DMS79 treated with DMSO at 0.1 percent for 48 hours (cell line): ENCODE measurements at places on chromosomes 13 and 19.

DNA sequence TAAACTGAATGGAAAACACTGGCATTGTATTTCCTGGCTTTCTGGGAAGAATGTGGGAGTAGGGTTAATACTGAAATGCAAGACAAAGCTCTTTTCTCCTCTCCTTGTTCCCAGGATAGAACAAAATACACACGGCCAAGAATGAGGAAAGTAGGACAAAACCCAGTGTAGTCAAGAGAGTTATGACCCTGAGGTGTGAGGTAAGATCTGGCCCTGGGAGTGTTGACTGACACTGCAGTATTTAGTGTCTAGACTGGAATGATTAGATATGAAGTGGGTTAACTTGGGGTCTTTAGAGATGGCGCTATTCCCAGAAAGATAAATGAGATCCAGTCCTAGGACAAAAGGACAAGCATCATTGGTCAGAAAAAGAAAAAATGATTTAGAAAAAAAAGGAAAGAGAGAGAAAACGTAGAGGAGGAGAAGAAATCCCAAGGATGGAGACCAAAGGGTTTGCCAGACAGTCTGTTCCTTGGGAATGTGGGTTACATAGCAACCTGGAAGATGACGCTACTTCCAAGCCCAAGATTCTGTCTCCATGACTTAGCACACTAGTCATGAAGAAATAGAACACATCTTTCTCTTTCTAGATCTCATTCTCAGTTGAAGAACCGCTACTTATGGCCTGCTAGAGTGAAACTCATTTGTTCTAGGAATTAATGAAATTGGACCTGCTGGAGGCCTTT is 543.6 kb upstream of the GPC6 start:
- no peak for DNase-seq

GRCh38 chr13:50809133-50810090 is 34.1 kb downstream of the DLEU7 start:
- no peak for DNase-seq

GRCh38 chr19:40807147-40808020 is 8.4 kb downstream of the EGLN2 start:
- DNase-seq = no peak

GRCh38 chr13:68440874-68441273 is 1210.7 kb upstream of the PCDH9 start:
- no peak for DNase-seq

GRCh38 chr13:107493266-107493665 is 722.1 kb downstream of the LIG4 start:
- no peak for DNase-seq

GRCh38 chr13:47661076-47661475 is 340.0 kb downstream of the SUCLA2 start:
- no peak for DNase-seq

DNA sequence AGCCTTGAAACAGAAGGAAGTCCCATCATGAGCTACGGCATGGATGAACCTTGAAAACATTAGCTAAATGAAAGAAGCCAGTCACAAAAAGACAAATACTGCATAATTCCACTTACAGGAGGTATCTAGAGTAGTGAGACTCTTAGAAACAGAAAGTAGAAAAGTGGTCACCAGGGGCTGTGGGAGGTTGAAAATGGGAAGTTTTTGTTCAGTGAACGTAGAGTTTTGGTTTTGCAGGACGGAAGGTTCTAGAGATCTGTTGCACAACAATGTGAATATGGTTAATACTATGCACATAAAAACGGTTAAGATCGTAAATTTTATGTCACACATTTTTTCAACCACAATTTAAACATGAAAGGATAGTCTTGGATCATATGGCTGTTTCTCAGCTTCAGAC is 11.9 kb upstream of the SLC10A2 start:
- no peak for DNase-seq

DNA sequence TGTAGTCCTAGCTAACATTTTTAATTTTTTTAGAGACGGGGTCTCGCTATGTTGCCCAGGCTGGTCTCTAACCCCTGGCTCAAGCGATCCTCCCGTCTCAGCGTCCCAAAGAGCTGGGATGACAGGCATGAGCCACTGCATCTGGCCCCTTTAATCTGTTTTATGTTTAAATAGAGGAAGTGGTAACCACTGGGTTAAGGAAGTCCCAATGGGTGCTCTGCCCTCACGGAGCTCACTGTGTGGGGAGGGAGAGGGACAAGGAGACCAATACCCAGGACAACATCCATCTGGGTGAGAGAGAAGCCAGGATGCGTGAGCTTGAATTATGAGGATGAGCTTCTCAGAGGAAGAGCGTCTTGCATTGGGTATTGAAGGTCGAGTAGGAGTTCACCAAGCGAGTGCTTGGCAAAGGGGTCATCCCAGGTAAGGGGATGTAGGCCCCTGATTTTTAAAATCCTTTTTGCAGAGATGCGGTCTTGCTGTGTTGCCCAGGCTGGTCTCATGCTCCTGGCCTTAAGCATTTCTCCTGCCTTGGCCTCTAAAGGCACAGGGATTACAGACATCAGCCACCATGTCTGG is 13.8 kb downstream of the YJU2 start:
- no peak for DNase-seq

GRCh38 chr13:32134241-32135055 is 102.9 kb downstream of the FRY start:
- no peak for DNase-seq

GRCh38 chr13:83667606-83668005 is 214.7 kb downstream of the SLITRK1 start:
- no peak for DNase-seq

DNA sequence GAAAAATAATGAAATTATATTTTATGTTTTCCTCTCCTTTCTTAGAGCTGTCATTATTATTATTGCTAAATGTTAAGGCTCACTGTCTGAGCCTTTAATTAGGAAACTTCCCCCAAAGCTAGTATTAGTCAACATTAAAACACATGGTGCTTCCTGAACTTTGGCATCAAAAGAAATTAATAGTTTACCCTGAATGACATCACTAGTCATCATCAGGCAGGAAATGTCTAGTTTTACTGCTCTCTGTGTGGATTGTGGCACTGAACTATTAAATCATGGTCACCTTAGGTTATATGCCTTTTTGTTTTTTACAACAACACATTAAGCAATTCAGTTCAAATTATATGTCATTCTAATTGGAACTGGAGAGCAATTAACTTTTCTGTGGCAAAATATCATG is 595.5 kb downstream of the SLITRK1 start:
- DNase-seq = no peak

DNA sequence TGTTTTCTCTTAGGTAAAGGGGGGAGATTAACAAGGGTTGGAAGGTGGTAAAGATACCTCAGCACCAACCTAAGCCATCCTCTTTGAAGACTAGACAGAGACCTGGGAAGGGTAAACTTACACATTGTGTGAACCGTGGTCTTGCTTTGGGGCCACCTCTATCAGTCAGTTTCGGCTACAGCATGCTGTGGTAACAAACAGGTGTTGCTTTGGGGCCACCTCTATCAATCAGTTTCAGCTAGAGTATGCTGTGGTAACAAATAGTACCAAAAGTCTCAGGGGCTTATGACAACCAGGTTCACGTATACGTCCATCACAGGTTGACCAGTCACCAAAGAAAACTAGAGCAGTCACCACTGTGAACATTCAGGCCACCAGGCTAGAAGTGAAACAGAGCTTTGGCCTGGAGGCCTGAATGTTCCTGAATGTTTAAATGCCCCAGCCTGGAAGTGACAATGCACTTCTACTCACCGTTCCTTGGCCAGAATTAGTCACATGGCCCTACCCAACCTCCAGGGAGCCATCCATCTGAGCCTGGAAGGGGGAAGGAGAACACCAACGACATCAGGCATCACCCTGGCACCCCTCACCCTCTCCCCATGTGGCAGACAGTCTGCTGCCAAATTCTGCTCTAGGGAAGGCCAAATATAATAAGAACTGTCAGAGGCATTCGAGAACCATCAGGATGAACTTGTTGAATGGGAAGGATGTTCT is 3.8 kb downstream of the FXYD7 start:
- no peak for DNase-seq

DNA sequence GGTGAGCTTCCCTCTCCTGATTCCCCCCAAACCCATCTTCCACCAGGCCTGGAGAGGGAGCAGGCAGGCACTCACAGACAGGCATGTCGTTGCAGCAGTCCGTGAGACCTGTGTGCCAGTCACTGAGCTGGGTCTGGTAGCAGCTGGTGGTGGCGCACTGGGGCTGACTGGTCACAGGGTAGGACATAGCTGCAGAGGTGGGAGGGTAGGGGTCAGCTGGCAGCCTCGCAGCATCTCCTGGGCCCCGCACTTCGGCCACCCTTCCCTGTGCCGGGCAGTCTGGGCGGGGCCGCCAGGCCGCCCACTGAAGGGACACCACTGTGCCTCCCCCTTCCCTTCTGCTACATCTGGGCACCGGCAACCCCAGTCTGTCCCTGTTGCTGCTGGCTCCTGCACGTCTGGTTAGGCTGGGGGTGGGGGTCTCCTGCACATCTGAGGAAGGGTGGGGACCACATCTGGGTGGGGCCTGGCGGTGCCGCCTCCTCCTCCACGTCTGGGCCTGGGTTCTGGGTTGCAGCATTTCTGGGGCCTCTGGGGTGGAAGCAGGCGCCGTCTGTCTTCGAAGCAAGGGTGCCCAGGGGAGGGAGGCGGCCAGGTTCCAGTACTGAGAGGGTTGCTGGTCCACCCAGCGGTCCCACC is 1.1 kb downstream of the CNFN start:
- DNase-seq = no peak

GRCh38 chr19:40190891-40191835 is at the start of gene MAP3K10:
MAP3K10 (plus strand) TSS chr19:40191426; CDS start chr19:40192032, 606 bp downstream.
- DNase-seq = peak; percentile 22

DNA sequence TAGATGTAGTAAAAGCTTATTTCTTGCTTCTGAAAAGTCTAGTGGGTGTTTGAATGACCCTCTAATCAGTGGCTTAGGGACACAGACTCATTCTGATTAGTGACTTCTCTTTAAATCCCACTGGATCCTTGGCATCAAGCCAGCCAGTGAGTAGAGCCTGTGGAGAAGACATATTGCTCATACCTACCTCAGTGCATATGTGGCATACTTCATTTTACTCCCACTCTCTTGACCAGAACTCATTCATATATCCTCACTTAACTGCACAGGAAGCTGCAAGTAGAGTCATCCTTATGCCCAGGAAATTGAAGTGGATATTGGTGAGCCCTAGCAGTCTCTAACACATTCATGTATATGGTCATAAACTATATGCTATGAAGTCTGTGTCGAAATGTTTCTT is 148.3 kb downstream of the PDS5B start:
- no peak for DNase-seq

GRCh38 chr13:102968572-102969228 is 97.5 kb downstream of the SLC10A2 start:
- no peak for DNase-seq

DNA sequence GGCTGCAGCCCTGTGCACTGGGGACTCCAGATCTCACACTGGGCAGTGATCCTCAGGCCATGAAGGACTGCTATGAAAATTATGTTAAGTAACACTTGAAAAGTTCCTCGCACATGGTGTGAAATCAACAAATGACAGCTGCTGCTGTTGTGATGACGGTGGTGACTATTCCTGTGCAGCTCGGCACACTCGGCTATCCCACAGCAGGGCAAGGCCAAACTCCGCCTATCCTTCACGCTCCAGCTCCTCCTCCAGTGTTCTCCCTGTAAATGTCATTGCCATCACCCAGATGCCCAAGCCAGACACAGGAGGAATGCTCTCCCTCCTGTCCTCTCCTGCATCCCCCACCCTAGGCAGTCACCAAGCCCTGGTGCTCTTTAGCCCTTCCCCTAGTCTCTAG is 31.3 kb downstream of the GRIK5 start:
- DNase-seq = peak; percentile 90

- DNase-seq = no peak
Measured at GRCh38 chr19:5333581-5334365, 6.8 kb downstream of the PTPRS start.

DNA sequence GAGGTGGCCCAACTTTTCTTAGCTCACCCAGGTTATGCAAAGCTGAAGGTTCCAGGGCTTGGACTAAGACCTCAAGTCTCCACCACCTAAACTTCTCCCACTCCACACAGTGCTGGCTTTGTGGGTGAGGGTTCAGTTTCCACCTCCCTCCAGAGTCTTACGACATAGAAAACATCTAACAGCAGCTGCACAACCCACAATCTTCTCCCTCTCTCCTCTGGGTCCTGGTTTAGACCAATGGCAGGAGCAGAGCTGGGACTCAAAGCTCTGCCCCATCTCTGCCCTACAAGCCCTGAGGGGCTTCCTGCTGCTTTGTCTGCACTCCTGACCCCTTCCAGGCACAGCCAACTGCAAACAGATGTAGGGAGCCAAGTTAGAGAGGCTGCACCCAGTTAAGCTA is 16.0 kb downstream of the IRGC start:
- DNase-seq = no peak

- peak; percentile 87 for DNase-seq
Measured at GRCh38 chr13:109785141-109785891, 1.1 kb downstream of the IRS2 start.

DNA sequence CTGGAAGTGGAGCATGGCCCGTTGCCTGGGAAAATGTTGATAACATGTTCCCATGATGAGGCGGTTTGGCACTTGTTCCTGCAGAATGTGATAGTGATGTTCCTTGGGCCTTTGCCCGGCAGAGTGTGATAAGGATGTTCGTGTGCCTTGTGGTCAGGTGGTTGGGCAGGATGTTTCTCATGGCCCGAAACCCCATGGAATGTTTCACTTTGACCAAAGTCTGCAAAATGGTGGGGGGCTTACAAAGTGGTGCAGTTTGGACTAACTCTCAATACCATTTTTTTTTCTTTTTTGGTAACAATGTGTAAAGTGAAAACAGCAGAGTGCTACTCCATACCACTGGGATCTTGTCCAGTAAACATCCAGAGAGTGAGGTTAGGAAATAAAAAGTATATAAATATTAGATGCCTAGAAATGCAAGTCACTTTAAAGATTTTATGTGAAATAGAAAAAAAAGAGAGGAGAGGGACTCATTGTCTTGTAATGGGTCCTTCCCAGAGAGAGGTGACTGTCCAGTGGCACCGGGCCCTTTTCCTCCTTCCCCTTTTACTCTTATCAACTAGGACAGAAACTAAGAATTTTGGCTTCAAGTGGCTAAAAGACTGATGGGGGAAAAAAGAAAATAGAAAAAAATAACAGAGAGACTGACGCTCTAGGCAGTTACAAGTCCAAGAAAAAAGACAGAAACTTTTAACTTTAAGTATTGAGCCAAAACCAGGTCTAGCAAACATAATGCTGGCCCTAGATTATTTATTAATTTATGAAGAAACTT is 5.7 kb downstream of the FPR3 start:
- no peak for DNase-seq

- DNase-seq = no peak
Measured at GRCh38 chr13:20608438-20609020, 41.6 kb downstream of the IFT88 start.
